ENCODE measurements at places on chromosomes 12 and 14.

DNA sequence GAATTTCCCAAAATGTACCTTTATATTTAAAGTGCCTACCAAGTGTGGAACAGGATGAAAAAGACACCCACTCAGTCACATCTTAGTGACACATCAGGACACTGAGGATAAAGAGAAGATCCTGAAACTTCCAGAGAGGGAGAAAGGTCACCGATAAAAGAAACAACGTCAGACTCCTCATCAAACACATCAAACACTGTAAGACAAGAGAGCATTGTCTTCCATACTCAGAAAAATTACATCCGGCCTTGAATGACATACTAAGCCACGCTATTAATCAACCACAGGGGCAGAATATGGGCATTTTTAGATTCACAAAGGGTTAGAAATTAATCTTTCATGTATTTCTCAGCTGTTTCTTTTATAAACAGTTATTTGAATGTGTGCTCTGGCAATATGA is 490.3 kb downstream of the APAF1 start:
- no peak for DNase-seq

GRCh38 chr12:8123124-8123912 is at the start of gene CLEC4A:
CLEC4A (plus strand) TSS chr12:8123617; CDS start chr12:8123879, 262 bp downstream.
- DNase-seq: no peak

DNA sequence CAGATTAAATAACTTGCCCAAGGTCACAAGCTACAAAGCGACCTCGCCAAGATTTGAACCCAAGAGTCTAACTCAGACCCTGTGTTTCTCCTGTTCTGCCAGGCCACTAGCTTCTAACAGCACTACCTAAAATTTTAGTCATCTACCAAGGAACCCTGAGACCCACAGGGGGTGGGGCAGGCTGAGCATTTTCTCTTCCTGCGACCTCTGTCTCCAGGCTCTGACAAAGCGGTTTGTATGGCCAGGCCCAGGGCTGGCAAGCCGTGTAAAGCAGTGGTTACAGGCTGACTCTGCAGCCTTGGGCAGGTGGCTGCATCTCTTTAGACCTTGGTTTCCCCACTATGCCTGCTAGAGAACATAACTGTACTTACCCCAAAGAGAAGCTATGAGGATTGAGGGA is 5.3 kb downstream of the VDR start:
- no peak for DNase-seq

DNA sequence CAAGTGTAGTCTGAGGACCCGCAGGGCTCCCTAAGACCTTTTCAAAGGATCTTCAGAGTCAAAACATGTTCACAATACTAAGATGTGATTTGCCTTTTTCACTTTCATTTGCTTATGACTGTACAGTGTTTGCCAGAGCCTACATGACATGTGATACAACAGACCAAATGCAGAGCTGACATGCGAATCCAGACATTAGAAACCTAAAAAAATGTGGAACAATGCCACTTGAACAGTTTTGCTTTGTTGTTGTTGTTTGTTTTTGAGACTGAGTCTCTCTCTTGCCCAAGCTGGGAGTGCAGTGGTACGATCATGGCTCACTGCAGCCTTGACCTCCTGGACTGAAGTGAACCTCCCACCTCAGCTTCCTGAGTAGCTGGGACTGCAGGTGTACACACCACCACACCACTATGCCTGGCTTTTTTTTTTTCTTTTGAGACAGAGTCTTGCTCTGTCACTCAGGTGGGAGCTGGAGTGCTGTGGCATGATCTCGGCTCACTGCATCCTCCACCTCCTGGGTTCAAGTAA is 5.3 kb upstream of the RAB35 start:
- DNase-seq: no peak

DNA sequence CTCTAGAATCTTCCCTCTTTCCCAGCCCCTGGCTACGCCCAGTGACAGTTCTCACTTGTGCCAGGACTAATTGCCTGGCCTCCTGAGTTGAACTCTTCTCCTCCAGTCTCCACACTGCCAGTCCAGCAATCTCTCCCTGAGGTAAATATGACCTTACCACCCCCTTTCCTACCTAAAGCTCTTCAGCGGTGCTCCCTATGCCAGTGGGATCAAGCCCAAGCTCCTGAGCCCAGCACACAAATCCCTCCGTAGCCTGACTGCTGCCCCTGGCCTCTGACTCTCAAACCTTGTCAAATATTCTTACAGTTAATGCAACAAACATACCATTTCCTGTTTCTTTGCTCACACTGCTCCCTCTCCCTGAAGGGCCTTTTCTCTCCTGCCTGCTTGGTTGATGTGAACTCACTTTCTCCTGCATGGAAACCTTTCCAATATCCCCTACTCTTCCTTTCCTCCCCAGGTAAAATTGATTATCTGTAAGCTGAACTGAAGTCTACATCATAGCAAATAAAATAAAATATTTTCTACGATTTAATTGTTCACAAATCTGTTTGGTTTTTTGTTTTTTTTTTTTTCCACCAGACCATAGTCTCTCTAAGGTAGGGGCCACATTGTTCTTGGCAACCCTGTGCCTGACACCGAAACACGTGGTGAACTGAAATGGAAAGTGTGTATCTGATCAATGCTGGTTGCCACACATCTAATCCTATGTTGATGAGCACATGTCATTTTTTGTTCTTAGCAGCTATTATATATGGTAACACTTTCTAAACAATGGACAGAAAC is 147.5 kb downstream of the SLC38A6 start:
- DNase-seq: no peak

GRCh38 chr14:80352471-80352870 is 141.2 kb upstream of the DIO2 start:
- no peak for DNase-seq

DNA sequence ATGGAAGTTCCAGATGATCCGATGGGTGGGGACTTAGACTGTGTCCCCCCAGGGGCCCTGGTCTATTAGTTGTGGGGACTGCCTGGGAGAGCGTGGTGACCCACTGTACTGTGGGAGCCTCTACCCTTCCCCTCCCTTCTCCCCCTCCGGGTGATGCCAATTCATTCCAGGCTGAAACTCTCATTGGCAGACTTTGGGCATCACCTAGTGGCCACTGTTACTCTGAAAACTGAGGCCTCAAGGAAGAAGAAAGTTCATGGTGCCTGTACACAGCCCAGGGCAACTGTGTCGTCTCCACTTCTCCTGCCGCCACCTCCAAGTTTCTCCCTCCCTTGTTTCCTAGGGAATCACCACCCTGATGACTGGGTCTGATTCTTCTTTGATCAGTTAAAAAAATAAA is 173.6 kb upstream of the ALG10B start:
- no peak for DNase-seq

DNA sequence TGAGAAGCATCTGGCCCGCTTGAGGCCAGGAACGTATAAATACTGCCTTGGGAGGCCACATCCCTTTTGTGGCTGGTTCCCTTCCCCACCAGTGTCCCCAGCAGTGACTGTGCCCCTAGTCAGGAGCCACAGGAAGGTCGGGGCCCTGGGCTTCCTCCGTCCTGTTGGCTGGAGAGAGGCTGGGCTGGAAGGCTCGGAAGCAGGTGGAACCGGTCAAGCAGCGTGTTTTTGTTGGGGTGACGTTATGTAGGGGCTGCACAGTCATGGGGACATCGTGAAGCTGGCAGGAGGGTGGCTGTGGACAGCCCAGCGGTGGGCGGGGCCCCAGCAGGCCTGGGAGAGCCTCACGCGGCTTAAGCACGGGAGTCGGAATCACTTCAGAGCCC is 10.1 kb downstream of the XRCC3 start:
- DNase-seq: no peak

- no peak for DNase-seq
These were observed at the start of gene KRT5 for GRCh38 chr12:52519826-52520662. KRT5 (minus strand) TSS chr12:52520394; CDS start chr12:52520296, 98 bp downstream.

Measured in stimulated activated CD4-positive, alpha-beta T cell treated with anti-CD3 and anti-CD28 coated beads, Interleukin-12 subunit alpha, Interleukin-12 subunit beta, amount 100 ng/mL, for 48 hours (primary cell).